ENCODE measurements at places on chromosomes 13 and 19.

DNA sequence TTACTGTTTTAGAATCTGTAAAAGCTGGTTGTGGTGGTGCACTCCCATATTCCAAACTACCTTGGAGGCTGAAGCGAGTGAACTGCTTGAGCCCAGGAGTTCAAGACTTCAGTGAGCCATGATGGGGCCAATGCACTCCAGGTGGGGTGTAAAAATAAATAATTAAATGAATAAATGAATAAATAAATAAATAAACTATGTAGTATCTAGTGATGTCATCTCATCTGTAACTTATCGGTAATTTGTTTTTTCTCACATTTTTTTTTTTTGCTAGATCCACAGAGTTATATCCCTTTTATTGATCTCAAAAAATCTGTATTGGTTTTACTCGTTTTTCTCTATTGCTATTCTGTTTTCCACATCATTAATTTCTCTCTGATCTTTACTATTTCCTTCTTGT, 5.0 kb downstream of the SCGB2B2 start:
- DNase-seq: no peak

- DNase-seq: no peak
Measured at GRCh38 chr13:21033212-21033840, 28.1 kb downstream of the LATS2 start.

DNA sequence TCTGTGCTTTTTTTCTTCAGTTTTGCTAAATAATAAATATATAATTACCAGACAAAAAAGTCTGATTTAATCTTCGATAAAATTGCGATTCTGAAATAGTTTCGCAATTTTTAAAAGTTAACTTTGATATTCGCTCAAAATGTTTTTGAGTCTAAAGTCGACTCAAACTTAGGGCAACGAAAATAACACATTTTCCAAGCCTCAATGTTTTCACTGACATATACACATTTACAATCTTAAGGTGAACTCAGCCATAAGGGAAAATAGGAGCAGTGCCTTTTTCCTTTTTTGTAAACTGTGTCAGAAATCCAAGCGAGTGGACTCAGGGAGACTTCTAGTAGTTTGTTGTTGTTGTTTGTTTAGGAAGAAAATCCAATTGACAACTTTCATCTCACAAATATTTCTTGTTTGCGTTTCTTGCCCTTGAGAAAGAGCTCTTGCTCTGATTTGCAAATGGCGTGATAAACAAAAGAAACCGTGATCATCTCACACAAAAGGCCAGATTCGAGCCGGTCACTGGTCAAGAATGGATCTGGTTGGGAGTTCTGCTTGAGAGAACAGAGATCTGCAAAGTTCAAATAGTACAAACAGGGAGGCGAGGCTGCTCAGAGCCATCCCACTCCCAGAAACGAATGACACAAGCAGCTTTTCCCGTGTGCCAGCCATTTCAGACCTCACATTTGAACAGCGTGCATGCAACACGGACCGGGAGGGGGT, 2.1 kb downstream of the SOX21 start:
- no peak for DNase-seq

- DNase-seq: no peak
Measured at GRCh38 chr13:108527844-108528243, 101.6 kb upstream of the MYO16 start.

DNA sequence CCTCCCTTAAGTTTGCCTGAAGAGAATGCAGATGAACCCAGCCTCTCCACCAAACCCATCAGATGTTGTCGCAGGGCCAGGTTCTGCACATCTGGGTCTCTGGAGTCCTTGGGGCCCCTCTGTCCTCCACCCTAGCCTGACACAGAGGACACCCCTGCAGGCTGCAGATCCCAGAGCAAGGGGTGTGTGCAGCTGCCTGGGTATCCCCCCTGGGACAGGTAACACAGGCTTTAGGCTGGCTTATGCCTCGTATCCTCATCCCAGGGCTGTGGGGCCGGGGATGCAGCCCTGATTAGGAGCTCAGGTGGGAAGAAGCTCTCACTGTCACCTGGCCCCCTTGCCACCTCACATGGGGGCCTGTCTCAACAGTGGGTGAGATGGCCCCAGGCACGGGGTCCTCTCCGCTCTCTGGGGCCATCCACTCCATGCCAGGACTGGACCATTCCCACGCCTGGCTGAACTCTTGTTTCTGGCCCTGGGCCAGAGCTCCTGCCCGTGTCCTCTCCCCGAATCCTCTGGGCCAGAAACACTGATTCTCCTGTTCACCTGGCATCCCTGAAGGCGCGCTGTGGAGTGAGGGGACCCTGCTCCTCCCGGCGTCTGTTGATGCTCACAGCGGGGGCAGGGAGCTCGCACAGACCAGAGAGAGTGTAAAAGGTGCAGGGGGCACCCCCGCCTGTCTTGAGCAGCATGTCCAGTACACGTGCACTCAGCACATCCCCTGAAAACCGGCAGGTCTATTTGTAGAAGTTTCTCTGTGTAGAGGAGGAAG, 38.7 kb upstream of the TPM4 start:
- no peak for DNase-seq

GRCh38 chr13:50275392-50276063, 260.3 kb downstream of the KCNRG start:
- no peak for DNase-seq

- peak; percentile 54 for DNase-seq
Measured at GRCh38 chr19:18697680-18698079, 14.2 kb downstream of the CRTC1 start.

GRCh38 chr13:79481685-79482052, 714 bp downstream of the NDFIP2 start:
- no peak for DNase-seq

- no peak for DNase-seq
Measured at GRCh38 chr13:41858780-41859179, 102.1 kb downstream of the VWA8 start.

Data from NCI-H1092 (cell line).